GM23338 (cell line): ENCODE measurements at places on chromosomes 13 and 19. TPM values are rescaled to one million over a fixed set of nuclear protein-coding genes. Genes with fewer than 3 reads are reported as not detected.

Gene TDRD12
- total RNA-seq, result 2.2 and 2.8 TPM in 2 replicates

Gene TMEM255B
- 0.69 and 0.82 TPM in 2 replicates for total RNA-seq

Gene CACNA1A
- total RNA-seq, result 17.8 and 20.3 TPM in 2 replicates

Gene CKM
- not detected in 2 replicates for total RNA-seq

Gene MIA
- not detected in 2 replicates for total RNA-seq

Gene RABAC1
- 113 and 151 TPM in 2 replicates for total RNA-seq

Gene ZNF578
- total RNA-seq, result 11.9 and 23.9 TPM in 2 replicates

- peaks cover 7% of the 10 kb centered on the region; the same call in 1 of the 2 replicates for H3K4me1 ChIP-seq
- no peaks in the 10 kb centered on the region for H3K36me3 ChIP-seq
- DNase-seq, result peak; percentile 92
- H3K27me3 ChIP-seq, result peaks cover 10% of the 10 kb centered on the region; the same call in 1 of the 2 replicates
Observed at GRCh38 chr19:48724796-48725753, 5.5 kb upstream of the MAMSTR start.

DNA sequence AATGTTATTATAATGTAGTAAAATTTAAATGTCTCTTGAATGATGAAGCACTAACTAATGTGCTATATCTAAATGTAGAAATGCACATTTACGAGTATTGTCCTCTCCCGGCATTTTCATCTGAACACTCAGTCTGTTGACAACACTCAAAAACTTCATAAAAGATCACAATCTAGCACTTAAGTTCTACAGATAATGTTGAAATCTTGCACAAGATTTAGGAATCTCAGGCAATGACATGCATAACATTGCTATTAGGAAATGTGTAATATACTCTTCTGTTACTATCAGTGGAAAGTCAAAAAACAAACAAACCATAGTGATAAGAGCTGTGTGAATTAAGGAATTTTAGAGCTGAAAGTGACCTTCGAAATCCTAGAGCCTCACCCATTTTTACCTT, 37.5 kb upstream of the XPO4 start:
- no peaks in the 10 kb centered on the region for H3K36me3 ChIP-seq
- H3K4me3 ChIP-seq, result no peak overlapping the region
- H3K27me3 ChIP-seq, result peaks cover 6% of the 10 kb centered on the region
- H3K4me1 ChIP-seq, result peaks cover 12% of the 10 kb centered on the region; the same call in 1 of the 2 replicates
- DNase-seq, result no peak

GRCh38 chr19:38263689-38264485, 486 bp upstream of the SPINT2 start:
- peak; percentile 93 for DNase-seq
- no peaks in the 10 kb centered on the region for H3K27me3 ChIP-seq
- H3K36me3 ChIP-seq, result no peaks in the 10 kb centered on the region
- H3K4me3 ChIP-seq, result peak overlapping the region; percentile 96

DNA sequence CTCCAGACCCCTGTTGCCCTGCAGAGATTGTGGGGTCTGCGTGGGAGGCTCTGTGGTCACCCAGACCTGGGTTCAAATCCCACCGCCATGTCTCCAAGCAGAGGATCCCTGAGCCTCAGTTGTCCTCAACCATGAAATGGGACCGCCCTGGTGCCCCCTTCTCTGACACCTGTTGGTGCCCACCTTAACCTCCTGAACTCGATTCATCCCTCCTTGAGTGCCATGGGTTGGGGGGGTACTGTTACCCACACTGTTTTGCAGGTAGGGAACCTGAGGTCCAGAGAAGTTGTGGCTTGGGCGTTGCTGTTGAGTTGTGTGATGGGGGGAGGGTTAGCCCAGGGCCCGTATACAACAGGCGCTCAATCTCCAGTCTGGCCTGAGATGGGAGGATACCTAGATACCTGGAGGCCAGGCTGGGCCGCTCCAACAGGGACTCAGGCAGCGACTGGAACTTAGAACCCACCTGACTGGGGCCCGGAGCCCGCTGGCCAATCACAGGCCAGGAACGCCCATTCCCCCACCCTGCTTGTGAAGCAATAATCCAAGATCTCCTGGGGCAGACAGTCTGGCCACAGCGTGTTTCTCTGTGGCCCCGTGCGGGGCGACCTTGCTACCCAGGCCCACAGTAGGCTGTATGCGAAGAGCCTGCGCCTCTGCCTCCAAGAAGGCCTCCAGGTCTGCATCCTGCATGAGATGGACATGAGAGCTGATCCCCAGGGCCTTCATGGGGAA, 2.8 kb downstream of the ARID3A start:
- DNase-seq, result no peak
- H3K4me1 ChIP-seq, result peaks cover 17% of the 10 kb centered on the region
- no peaks in the 10 kb centered on the region for H3K27me3 ChIP-seq
- no peaks in the 10 kb centered on the region; the same call in 1 of the 2 replicates for H3K36me3 ChIP-seq
- no peak overlapping the region for H3K4me3 ChIP-seq
- H3K27ac ChIP-seq, result no peak overlapping the region

- H3K27me3 ChIP-seq, result no peaks in the 10 kb centered on the region
- H3K4me3 ChIP-seq, result no peak overlapping the region
- H3K36me3 ChIP-seq, result no peaks in the 10 kb centered on the region; the same call in 1 of the 2 replicates
- no peak overlapping the region for H3K27ac ChIP-seq
Observed at GRCh38 chr19:4851551-4852290, 15.7 kb downstream of the PLIN3 start.

GRCh38 chr13:41858780-41859179, 102.1 kb downstream of the VWA8 start:
- H3K36me3 ChIP-seq, result no peaks in the 10 kb centered on the region
- no peaks in the 10 kb centered on the region for H3K4me1 ChIP-seq
- H3K27me3 ChIP-seq, result no peaks in the 10 kb centered on the region
- DNase-seq, result no peak
- no peak overlapping the region for H3K4me3 ChIP-seq

- H3K27ac ChIP-seq, result no peak overlapping the region
- DNase-seq, result no peak
- H3K4me1 ChIP-seq, result no peaks in the 10 kb centered on the region
- H3K36me3 ChIP-seq, result no peaks in the 10 kb centered on the region
- H3K4me3 ChIP-seq, result no peak overlapping the region
Observed at GRCh38 chr19:18663940-18664530, 19.4 kb upstream of the CRTC1 start.

GRCh38 chr19:30228835-30229524, 143.2 kb upstream of the ZNF536 start:
- no peaks in the 10 kb centered on the region for H3K36me3 ChIP-seq
- no peak overlapping the region for H3K27ac ChIP-seq
- peak overlapping the region; percentile 73 for H3K4me3 ChIP-seq

DNA sequence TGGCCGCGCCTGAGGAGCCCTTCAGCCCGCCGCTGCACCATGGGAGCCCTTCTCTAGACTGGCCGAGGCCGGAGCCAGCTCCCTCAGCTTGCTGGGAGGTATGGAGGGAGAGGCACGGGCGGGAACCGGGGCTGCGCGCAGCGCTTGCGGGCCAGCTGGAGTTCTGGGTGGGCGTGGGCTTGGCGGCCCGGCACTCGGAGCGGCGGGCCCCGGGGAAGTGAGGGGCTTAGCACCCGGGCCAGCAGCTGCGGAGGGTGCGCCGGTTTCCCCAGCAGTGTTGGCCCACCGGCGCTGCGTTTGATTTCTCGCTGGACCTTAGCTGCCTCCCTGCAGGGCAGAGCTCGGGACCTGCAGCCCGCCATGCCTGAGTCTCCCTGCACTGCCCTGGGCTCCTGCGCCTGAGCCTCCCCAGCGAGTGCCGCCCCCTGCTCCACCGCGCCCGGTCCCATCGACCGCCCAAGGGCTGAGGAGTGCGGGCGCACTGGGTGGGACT, 1890.0 kb upstream of the PCDH20 start:
- H3K36me3 ChIP-seq, result no peaks in the 10 kb centered on the region
- no peak for DNase-seq
- no peak overlapping the region for H3K27ac ChIP-seq
- no peaks in the 10 kb centered on the region for H3K4me1 ChIP-seq

DNA sequence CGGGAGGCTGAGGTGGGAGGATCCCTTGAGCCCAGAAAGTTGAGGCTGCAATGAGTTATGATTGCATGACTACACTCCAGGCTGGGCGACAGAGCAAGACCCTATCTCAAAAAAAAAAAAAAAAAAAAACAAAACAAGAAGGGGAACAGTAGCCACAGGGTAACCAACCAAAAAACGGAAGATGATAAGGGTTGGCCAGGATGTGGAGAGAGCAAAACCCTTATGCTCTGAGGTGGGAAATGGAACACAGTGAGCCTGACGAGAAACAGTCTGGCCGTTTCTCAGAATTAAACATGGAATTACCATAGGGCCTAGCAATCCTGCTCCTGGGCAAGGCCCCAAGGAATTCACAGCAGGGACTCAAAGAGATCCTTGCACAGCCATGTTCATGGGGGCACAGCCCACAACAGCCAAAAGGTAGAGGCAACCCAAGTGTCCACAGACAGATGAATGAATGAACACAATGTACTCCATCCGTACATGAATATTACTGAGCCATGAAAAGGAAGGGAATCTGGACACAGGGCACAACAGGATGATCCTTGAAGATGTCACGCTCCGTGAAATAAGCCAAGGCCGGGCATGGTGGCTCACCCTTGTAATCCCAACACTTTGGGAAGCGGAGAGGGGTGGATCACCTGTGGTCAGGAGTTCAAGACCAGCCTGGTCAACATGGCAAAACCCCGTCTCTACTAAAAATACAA, 11.3 kb downstream of the NMRK2 start:
- H3K27ac ChIP-seq, result no peak overlapping the region
- H3K27me3 ChIP-seq, result no peaks in the 10 kb centered on the region
- DNase-seq, result no peak
- H3K36me3 ChIP-seq, result no peaks in the 10 kb centered on the region; the same call in 1 of the 2 replicates

DNA sequence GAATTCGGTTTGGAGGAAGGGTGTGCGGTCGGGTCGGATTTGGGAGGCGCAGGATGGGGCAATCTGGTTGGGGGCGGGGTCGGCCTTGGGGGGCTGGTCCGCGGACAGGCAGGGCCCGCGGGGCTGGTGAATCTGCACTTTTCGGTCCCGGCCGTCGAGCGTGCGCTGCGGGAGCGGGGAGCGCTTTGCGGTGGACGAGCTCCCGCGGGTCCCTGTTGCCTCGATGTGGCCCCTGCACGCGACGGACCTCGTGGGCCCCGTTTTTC, 11.9 kb downstream of the PEAK3 start:
- peak overlapping the region; percentile 98 for H3K4me3 ChIP-seq
- no peak for DNase-seq
- H3K4me1 ChIP-seq, result peaks cover 18% of the 10 kb centered on the region
- peaks cover 4% of the 10 kb centered on the region; the same call in 1 of the 2 replicates for H3K36me3 ChIP-seq

DNA sequence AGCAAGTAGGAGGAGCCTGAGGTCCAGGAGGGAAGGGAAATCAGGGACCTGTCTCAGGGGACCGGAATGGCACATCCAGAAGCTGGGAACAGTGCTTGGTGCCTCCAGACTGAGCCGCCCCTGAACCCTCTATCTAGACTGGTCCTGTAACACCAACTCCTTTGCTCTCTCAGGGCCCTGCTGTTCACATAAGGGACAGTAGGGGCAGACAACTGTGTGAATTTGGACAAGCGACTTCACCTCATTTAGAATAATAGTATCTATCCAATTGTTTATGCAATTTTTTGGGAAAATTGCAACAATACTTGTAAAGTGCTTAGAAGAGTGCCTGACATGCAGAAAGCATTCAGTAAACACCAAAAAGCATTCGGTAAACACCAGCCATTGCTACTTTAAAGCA, 14.0 kb downstream of the SYMPK start:
- DNase-seq, result peak; percentile 37
- H3K4me3 ChIP-seq, result no peak overlapping the region
- H3K27ac ChIP-seq, result no peak overlapping the region
- H3K27me3 ChIP-seq, result no peaks in the 10 kb centered on the region
- peaks cover 75% of the 10 kb centered on the region for H3K36me3 ChIP-seq

DNA sequence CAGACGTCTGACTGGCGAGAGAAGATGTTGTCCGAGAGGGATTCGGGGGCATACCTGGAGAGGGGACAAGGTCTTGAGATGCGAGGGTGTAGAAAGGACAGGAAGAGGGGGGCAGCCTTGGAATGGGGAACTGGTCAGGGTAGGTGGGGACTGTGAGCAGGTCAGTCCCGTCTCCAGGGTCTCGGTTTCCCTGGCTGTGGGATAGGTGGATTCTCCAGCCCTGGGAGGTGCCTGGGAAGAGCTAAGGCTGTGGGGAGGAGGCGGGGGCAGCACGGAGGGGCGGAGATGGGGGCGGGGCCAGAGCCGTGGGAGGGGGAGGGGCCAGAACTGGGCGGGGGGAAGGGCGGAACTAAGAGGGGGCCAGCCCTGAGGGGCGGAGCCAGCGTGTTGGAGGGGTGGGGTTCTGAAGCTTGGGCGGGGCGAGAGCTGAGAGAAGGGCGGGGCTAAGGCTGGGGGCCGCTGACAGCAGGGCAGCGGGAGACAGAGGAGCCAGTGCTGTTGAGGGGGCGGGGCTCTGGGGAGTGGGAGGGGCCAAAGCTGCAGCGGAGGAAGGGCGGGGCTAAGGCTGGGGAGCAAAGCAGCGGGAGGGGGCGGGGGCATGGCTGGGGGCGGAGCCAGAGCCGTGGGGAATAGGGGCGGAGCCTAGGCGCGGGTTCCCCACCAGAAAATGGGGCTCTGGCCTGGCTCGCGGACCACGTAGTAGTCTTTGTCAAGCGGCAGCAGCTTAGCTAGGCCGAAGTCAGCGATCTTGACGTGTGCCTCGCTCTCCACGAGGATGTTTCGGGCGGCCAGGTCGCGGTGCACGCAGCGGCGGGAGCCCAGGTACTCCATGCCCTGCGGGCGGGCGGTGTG, 9.5 kb upstream of the INSL3 start:
- H3K27ac ChIP-seq, result peak overlapping the region; percentile 98
- peak overlapping the region; percentile 90 for H3K4me3 ChIP-seq
- no peaks in the 10 kb centered on the region for H3K36me3 ChIP-seq
- peak; percentile 95 for DNase-seq
- H3K27me3 ChIP-seq, result 0 out of 2 replicates have a peak, but pooled peaks cover 6% of the 10 kb centered on the region

DNA sequence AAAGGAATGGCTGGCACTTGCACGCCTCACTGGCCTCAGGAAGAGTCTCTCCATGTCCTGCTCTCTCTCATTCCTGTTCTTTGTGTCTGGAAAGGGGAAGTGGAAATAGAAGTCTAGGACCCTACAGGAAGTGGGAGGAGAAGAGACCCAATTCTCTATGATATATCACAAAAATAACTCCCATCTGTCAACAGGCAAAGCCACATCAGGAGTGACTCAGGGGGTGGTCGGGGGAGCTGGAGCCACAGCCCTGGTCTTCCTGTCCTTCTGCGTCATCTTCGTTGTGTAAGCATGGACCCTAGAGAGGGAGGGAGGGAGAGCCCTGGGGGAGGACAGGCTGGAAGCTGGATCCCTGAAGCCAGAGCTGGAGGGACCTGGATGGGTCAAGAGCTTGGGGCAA, 3.0 kb downstream of the SIGLEC9 start:
- H3K36me3 ChIP-seq, result no peaks in the 10 kb centered on the region
- no peak overlapping the region for H3K27ac ChIP-seq
- no peak overlapping the region for H3K4me3 ChIP-seq
- H3K27me3 ChIP-seq, result no peaks in the 10 kb centered on the region

DNA sequence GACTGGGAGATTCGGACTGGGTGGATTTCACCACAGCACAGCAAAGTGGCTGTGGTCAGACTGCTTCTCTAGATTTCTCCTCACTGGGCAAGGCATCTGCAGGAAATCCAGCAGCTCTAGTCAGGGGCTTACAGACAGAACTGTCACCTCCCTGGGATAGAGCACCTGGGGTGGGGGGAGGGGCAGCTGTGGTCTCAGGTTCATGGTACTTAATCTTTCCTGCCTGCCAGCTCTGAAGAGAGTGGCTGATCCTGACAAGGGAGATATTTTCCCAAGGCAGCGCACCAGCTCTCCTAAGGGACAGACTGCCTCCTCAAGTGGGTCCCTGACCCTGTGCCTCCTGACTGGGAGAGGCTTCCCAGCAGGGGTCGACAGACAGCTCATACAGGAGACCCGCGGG, 212.8 kb upstream of the KLF12 start:
- H3K27me3 ChIP-seq, result no peaks in the 10 kb centered on the region
- DNase-seq, result peak; percentile 20
- H3K27ac ChIP-seq, result no peak overlapping the region
- no peaks in the 10 kb centered on the region for H3K36me3 ChIP-seq
- H3K4me1 ChIP-seq, result no peaks in the 10 kb centered on the region
